Forelimb muscle (tissue), 1 donor: ENCODE measurements at places on chromosomes 13 and 19. TPM values are rescaled to one million over a fixed set of nuclear protein-coding genes. Genes with fewer than 3 reads are reported as not detected.

DNA sequence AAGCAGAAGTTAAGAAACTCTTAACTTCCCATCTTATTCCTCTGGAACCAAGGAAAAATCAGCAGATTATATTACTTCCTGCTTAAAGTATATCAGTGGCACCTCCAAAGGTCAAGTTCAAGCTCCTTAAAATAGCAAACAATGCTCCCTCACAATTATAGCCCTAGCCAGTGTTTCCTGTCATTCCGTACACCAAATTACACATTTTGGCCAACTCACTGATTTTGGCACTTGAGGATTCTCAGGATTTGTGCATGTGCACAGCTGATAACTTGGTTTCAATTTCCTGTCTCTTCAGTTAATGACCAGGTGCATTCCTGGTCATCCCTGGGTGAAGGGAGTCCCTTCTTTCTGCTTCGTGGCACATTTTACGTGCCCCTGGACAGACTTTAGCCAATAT is 42.0 kb downstream of the TPP2 start:
- no peak for DNase-seq

GRCh38 chr19:27753622-27754021 is 1459.3 kb downstream of the UQCRFS1 start:
- DNase-seq, result no peak

DNA sequence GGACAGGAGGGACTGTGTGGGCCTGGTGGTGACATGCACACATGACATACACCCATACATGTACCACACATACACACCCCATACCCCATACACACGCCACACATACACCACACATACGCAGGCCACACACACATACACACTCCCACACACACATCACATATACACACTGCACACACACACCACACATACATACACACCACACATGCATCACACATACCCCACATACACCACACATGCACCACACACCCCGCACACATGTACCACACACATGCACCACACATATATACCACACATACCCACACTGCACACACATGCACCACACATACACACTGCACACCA is 76.5 kb upstream of the KCTD15 start:
- no peak for DNase-seq

DNA sequence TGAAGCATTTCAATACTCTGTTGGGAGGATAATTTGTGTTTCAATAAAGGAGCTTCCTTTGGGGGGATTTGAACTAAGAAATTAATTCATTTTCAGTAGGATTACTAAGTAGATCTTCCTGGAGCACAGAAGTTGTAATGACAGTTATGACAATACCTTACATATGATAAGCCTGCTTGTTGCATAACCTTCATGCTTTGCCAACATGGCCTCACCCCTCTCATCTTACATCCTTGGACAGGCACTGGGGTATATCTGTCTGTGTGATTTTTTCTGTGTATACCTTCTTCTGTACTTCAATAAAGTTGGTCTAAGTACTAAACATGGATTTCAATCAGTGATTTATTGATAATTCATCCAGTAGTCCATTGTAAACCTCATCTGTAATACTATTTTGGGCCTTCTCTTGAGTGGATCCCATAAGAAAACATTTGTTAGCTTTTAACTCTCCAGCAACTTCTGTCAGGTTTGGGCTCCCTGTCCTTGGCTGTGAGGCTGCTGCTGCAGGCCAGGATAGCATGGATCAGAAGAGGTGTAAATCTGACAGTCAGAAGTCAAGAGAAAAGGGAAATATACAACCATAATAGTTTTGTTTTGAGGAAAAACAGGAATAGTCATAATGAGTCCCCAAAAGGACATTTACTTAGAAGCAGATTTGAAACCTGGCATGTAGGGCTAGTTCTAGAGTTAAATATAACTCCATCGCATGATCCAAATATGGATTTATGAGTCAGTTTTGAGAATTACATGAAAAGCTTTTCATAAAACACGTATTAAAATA is 422.2 kb downstream of the KLF5 start:
- no peak for DNase-seq

ZNF582 gene
- 6.9 TPM for polyA plus RNA-seq
